Stimulated activated CD4-positive, alpha-beta T cell treated with anti-CD3 and anti-CD28 coated beads, TNF-alpha, amount 100 ng/mL, for 4 hours (primary cell): ENCODE measurements at places on chromosomes 5 and 9.

GRCh38 chr5:168451565-168451964 is 34.7 kb upstream of the RARS1 start:
- DNase-seq = no peak

DNA sequence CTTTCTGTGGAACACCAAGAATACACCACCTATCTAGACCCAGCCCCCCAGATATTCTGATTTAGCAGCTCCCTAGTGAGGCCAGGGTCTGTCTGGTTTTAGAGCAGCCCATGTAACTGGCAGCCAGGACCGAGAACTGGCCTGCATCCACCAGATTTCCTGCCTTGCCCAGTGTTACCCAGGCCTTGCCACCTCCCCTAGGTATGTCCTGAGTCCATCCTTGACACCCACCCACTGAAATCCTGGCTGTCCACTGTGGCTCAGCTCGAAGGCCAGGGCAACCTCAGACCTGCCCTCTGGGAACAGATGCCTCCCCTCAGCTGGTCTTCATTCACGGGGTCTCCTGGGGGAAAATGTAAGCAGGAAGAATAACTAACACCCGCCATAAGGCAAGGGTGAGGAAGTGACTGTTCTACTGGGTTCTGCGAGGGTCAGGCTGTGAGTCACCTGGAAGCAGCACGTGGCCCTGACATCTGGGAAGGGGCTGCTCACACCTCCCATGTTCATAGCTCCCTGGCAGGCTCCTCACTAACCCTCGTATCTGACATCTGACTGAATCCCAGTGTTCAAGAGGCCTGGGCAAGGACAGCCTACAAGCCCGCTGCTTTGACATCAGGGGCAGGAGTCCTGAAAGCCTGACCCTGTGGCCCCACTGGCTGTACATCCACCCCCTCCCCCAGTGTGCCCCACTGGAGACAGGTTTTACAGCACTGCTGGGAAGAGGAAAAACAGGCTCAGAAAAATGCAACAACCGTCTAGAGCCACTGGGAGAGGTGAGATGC is 72.7 kb downstream of the SEMA4D start:
- DNase-seq = no peak

GRCh38 chr5:31934156-31934555 is 240.0 kb downstream of the GOLPH3 start:
- DNase-seq = no peak

DNA sequence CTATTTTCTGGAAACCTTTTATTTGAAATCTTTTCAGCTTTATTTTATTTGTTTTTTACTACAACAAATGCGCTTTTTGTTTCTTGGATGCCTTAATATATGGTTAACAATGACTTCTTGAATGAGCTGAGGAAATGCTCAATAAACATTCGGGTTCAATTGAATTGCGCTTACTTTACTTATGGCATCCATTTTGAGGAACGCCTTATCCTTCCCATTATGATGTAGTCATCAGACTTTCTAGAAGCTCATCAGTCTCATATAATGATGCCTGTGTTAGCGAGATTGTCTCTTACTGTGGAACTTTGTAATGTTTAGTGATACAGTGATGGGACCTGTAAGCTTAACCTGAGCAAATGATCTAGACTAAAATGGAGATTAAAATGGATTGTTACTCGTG is 916 bp downstream of the SHLD3 start:
- no peak for DNase-seq

DNA sequence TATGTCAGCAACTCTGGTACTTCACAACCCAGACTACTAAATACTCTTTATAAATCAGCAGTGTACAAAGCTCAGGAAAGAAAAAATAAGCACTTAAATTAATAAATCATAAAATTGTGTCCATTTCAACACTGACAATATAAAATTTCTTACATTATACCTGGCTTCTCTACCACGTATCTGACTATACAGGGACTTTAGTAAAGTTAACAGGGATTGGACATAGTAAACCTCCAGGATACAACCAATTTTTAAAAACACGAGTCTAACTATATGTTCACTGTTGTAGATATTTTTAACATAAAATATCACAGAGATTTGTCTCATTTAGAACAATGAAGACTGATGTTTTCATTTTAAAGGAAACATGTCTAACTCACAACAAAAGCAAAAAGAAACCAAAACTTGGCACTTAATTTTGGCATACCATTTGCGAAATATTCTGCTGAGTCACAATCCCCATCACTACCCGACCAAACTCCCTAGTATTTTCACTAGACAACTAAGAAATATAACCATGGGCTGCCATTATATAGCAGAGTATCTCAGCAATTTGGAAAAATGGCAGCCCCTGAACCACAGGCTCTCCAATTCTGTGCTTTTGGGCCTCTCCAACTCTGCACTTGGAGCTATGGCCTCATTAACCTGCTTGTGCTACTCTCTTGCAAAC is 14.4 kb downstream of the FAM169A start:
- DNase-seq = no peak
